ENCODE measurements at places on chromosomes 11 and 22.

- no peak for DNase-seq
Observed at GRCh38 chr11:64384981-64385944, 26.3 kb downstream of the RPS6KA4 start.

DNA sequence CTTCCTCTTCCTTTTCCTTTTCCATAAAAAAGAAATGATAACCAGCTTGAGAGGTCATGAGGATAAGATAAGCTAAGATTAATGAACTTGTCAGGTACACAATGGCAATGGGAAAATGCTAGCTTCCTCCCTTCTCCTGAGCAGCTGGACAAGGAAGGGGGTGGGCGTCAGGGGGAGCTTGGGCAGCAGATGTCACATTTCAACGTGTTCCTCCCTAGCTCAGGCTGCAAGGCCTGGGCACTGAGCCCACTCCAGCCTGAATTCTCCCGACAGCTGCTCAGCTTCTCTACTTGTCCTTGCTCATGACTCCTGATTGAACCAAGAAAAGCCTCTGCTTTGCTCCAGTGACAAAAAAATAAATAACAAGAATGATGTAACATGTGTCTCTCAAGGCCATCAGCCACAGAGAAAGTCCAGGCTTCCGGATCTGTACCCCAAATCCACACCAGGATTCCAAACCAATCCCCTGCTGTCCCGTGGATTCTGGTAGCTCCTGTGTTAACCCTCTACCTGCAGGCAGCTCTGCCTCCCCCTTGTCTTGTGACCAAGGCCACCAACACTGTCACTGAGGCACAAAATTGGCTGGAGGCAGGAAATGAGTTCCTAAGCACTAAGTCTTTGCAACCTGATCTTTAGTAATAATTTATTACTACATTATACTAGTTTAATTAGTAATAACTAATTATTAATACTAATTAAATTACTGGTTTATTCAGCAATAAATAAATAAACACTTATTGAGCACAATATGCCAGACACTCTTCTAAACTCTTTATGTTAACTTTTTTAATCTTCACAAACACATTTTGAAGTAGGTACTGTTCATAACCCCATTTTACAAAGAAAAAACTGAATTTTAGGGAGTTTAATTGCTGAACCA lies 146.5 kb downstream of the CCDC34 start:
- peak; percentile 39 for DNase-seq

DNA sequence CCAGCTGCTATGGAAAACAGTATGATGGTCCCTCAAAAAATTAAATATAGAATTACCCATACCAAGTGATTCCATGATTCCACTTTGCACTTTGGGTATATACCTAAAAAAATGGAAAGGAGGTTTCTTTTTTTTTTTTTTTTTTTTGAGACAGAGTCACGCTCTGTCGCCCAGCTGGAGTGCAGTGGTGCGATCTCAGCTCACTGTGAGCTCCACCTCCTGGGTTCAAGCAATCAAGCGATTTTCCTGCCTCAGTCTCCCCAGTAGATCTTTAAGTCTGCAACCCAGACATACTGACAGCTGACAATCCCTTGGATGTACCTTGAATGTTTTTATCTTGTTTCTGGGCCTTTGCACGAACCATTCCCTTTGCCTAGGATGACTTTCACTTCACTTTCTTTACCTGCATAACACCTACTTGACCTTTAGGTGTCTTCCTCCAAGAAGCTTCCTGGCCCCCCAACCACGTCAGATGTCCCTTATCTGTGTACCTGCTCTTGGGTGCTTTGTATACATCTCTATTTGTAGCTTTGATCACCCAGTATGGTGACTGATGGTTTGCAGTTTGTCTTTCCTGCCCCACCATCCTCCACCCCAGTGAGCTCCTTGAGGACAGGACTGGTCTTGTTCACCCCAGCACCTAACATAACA lies 11.6 kb downstream of the UCP3 start:
- no peak for DNase-seq

- no peak for DNase-seq
Observed at GRCh38 chr11:134658481-134659225, 246.6 kb upstream of the B3GAT1 start.

DNA sequence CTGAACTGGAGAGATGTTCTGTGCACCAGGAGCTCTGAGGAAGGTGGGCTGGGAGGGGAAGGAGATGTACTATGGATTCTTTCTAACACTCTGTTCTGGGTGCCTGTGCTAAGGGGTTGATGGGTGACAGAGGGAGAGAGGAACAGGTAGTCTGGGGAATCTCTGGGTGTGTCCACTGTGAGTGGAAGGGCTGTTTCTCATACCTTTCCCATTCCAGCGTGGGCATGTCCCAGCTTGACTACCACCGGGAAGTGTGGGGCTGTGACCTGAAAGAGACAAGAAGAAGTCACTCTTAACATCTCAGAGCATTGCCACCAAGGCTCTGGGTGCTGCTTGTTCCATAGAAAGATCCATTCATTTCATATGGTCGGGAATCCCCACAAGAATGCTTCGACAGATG lies 121.9 kb downstream of the FBXO7 start:
- no peak for DNase-seq

GRCh38 chr11:34308049-34308912 lies 49.5 kb downstream of the ABTB2 start:
- no peak for DNase-seq

- no peak for DNase-seq
Observed at GRCh38 chr22:47847131-47847890, 1084.9 kb downstream of the TBC1D22A start.

DNA sequence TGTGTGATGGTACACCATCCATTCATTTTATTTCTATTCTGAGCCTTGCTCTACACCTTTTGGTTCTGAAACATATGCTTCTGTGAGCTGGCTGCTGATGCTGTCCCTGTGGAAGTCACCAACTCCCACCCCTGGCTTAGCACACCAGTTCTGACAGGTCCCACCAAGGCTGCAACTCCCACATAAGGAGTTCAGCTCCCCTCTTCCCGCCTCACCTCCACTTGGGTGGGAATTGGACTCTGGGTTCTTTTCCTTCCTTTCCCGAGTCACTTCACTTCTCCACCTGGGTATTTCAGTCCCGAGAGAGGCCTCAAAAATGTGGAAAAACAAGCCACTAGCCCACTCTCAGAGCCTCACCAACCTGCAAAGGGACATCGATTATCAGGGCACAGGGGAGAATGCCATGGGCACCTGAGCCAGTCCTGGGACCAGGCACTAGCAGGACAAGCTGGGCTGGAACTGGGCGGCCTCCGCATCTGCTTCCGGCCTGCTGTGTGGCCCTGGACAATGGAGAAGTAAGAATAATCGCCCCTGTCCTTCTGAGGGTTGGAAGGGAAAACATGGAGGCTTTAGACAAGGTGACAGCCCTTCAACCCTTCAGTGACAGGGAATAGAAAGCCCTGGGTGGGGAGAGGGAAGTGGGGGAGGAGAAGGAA lies 80.1 kb downstream of the IGLL1 start:
- no peak for DNase-seq

- DNase-seq, result no peak
Observed at GRCh38 chr22:29139965-29140782, 65.5 kb upstream of the EMID1 start.

DNA sequence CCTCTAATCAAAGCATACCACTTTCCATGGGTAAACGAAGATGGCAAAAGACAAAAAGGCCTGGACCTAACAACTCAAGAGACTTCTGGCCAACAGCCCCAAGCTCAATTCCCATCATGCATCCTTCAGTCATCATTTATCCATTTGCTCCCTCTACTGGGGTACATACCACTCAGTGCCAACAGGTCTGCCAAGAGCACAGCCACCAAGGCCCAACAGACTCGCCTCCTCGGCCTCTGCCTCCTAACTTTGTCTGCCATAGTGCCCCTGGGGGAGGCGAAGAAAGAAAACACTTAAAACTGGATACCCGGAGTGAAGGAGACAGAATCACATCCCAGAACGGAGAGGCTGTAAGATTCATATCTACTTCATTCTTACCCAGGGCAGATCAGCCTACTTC lies 1.1 kb downstream of the HYOU1 start:
- no peak for DNase-seq

DNA sequence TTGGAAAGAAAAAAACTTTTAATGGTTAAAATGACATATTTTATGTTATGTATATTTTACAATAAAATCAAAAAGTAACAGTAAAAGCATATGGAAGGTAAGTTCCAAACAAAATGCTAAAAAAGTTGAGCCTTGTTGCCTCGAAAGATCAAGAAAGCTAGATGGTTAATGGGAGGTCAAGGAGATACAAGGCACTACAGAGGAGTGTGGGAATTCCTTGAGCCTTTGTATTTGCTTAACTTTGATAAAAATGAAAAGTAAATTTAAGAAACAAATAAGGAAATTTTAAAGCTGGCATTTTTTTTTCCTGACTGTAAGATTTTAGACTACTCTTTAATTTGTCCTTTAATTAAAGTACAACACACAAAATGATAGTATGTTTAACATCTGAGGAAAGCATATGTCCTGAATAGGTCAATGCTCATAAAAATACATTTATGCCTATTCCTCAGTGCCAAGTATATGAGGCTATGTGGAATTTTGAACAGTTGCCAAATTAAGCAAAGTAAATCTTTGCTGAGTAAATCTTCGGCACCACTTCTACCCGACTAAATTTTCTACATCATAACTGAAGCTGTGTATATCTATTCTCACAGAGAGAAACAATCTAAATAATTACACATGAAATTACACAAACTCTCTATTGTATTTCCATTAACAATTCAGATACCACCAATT lies 108.8 kb downstream of the TTC28 start:
- no peak for DNase-seq

DNA sequence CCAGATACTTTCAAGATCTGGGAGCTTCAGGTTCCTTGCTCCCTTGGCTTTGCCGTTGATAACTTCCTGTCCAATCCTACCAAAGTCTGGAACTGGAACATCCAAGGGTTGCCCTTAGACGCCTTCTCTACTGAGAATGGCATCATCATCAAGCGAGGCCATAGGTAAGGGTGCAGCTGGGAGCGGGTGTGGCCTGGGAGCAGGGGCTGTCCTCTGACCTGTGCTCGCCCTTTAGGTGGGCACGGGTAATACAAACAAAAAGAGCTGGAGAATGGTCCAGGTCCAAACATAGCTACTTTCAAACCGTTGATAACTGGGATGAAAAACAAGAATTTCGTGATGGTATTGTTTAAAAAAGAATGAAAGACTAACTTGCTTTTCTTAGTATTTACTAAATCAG lies 25.0 kb downstream of the CASP12 start:
- DNase-seq, result no peak

- no peak for DNase-seq
Observed at GRCh38 chr11:34706709-34707461, 86.0 kb downstream of the EHF start.

GRCh38 chr11:8959546-8960166 lies 4.6 kb downstream of the TMEM9B start:
- DNase-seq, result peak; percentile 75

Measured in HFF-Myc (cell line).